Upper lobe of left lung (tissue), 6 donors: ENCODE measurements at places on chromosomes 3 and 15.

DNA sequence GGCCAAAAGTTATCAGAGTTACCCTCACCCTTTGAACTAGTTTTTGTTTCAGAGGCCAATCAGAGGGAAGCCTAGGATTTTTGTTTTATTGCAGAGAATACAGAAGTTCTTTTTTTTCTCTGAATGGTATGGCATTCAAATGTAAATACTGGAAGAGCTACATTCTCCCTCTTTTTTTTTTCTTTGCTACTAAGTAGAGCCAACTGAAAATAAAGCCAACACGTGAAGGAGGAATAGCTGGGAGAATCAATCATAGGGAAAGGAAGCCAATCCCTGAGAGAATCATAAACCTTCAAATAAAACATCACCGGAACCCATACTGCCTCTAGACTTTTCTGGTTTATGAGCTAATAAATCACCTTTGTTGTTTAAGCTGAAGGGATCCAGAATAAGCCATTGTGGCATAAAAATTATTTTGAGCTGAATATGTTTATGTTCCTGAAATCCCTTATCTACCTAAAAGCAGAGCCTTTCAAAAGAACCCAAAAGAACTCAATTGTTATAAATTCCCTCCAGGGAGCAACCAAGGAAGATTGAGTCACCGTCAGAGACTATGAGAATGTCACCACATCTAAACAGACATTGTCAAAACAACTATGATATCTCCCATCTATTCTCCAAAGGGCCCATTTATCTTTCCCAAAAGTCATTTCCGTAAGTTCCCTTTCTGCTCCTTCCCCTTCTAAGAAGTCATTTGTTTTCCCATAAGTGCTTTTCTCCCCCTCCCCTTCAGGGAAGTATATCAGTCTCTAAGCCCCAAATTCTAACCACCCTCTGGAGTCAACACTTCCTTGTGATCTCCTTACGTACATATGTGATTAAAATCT is 3.8 kb upstream of the ZNF280D start:
- no peak for DNase-seq

GRCh38 chr15:36347272-36347858 is 232.1 kb upstream of the CDIN1 start:
- no peak for DNase-seq

- DNase-seq = no peak
Observed at GRCh38 chr3:31361371-31362273, 171.1 kb upstream of the STT3B start.

DNA sequence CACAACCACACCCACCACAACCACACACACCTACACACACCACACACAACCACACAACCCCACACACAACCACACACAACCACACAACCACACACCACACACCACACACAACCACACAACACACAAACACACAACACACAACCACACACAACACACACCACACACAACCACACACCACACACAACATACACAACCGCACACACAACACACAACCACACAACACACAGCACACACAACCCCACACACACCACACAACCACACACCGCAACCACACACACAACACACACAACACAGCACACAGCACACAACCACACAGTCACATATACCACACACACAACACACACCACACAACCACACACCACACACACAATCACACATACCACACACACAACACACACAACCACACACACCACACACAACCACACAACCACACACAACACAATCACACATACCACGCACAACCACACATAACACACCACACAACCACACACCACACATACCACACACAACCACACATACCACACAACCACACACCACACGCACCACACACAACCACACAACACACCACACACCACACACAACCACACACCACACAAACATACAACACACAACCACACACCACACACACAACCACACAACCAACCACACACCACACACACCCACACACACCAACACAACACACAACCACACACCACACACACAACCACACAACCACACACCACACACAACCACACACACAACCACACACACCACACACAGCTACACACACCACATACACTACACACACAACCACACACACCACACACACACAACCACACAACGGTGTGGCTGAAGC is 23.7 kb downstream of the CPN2 start:
- no peak for DNase-seq

DNA sequence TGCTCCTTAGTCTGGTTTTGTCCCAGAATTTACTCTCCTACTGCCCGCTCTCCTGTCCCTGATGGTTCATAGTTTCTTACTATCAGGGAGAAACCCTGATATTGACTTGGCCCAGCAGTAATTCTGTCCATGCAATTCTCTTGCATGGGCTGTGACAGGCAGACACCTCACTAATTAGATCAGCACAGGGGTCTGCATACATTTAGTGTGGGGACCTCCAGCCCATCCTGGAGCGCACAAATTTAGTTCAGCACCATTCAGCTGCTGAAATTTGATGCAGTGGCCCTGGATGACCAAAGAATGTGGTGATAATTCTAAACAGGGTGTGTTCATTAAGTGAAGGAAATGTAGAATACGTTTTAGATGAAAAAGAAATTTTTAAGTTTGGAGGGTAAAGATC is 555.5 kb upstream of the TBL1XR1 start:
- no peak for DNase-seq

DNA sequence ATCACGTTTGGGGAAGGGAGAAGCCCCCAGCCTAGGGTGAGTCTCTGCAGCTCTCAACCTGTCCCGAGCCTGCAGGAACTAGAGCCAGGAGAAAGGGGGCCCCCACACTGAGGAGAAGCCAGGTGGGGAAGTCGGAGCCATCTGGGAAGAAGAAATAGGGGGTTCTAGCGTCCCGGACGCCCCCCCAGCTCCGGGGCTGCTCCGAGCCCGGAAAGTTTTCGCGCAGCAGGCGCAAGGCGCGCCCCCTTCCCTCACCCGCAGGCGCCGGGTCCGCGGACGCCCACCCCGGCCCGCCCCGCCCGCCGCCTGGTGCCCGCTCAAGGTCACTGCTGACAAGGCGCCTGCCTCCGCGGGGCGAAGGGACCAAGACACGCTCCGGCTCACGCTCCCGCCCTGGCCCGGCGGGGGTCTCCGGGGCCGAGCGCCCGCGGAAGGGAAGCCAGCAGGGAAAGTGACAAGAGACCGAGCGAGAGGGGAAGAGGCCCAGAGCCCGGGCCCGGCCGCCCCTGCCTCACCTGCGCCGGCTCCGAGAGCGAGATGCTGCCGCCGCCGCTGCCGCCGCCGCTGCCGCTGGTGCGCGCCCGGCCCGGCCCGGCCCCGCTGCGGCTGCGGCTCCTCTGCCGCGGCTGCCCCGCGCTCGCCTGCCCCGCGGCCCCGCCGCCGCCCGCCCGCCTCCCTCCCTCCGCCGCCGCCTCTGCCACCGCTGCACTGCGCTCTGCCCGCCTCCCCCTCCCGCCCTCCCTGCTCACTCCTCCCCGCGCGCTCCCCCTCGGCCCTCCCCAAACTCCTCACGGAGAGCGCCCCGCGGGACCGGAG is 108.4 kb upstream of the SLC6A11 start:
- DNase-seq = peak; percentile 79

DNA sequence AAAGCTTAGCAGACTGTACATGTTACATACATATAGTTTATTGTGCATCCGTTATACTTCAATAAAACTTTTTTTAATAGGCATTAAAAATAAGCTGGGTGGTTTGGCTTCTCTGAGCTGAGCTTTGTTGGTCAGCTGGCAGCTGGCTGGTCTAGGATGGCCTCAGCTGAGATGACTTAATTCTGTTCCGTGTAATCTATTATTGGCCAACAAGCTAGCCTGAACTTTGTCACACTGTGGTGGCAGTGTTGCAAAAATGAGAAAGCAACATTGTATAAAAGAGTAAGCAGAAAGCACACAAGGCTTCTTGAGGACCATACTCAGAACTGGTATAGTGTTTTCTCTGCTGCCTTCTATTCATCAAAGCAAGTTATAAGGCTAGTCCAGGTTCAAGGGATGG is 45.2 kb downstream of the CGGBP1 start:
- no peak for DNase-seq

- DNase-seq = peak; percentile 10
Observed at GRCh38 chr15:80951941-80952340, 37.7 kb downstream of the MESD start.

DNA sequence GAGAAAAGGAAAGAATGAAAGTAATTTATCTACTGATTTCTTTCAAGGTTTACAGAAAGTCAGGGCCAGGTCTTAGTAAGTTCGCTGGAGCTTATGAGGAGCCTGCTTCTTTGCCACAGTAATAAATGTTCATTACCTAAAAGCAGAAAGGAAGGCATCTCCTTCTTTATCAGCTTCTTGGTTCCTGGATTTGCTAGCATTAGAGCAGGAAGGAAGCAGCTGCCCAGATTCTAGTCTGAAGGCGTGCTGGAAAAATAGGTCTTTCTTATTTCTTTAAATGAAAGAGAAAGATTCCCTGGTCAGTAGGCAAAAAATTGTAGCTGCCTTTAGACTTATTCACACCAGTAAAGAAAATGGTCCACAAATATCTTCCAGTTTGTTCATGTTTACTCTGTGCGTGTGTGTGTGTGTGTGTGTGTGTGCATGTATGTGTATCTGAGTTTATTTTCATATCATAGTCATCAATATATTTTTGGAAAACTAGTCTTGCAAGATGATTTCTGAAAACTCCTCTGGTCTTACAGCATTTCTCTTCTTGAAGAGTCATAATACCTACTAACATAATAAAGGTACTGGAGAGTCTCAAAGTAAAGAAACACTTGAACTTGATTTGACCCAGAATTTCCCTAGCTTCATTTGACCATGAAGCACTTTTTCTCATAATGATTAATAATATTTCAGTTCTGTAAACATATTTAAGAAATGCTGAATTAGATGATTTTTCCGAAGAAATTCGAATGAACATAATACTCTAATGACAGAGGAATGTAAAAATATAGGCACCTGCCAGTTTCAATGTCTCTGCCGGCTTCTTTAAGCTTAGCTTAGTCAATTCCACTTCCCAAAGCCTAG is 255.3 kb upstream of the ZPLD1 start:
- DNase-seq = no peak

GRCh38 chr3:99256788-99257187 is 355.3 kb upstream of the DCBLD2 start:
- no peak for DNase-seq

DNA sequence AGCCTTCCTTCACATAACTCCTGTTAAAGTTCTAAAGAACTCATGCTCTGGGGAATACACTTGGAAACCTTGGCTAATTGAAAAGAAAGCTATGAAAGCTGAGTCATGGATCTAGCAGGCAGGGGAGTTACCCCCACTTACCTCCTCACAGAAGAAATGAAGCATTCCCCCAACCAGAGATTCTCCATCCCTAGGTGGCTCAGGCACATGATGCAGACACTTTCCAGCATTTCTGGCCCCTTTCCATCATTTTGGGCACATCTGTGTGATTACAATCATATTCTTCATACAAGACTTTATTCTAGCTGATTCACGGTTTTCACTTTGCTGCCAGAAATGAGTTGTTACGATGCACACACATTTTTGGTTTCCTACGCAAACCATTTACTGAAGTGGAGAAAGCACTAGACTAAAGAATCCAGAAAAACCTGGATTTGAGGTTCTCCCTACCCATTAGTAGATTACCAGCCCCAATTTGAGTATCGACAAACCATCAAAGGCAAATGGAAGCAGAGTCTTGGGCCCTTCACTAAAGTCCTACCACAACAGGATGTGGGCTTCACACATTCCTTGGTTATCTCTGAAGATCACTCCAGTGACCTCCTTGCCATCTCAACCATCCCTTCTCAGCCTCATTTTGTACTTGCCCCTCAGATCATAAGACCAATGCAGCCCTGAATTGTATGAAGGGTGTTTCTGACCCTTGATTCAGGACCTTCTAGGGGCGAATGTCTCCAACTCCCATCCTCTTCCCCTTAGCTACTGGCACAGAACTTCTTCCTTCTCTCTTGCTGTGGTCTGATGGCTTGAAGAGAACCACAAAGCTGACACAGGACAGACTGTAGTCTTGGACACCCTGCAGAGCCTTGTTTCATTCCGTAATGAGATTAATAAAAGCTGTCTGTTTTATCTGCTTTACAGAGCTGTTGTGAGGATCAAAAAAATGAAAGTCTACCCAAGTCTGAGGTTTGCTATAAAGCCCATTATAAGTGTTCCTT is 42.5 kb upstream of the SNRK start:
- no peak for DNase-seq

GRCh38 chr3:62057339-62058047 is 315.9 kb downstream of the FEZF2 start:
- no peak for DNase-seq

DNA sequence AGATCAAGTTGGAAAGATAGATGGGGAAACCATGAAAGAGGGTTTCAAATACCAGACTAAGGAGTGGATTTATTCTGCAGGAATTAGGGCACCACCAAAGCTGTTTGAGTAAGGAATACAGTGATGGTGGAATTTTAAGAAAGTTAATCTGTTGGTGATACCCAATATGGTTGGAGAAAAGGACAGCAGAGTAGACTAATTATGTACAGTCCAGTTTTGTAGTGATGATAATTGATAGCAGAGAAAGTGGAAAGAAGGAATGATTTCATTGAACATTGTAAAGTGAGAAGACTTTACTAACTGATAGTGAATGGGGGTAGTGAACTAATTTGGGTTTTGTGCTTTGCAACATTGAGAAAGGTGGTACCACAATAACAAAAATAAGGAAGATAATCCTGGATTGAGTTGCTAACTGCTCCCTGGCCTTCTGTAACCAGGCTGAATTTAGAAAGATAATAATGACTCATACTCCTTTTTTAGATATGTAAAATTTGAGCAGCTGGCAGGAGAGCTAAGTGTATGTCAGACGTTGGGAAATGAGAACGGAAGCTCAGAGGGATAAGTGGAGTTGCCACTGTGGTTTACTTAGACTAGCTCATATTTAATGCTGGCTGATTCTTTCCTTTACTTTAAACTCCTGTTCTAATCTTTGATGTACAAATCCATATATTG is 16.9 kb downstream of the TCAIM start:
- peak; percentile 61 for DNase-seq

- DNase-seq = no peak
Observed at GRCh38 chr3:1092061-1092460, 763 bp upstream of the CNTN6 start.

- no peak for DNase-seq
Observed at GRCh38 chr3:117665296-117665695, 955.7 kb downstream of the TUSC7 start.

DNA sequence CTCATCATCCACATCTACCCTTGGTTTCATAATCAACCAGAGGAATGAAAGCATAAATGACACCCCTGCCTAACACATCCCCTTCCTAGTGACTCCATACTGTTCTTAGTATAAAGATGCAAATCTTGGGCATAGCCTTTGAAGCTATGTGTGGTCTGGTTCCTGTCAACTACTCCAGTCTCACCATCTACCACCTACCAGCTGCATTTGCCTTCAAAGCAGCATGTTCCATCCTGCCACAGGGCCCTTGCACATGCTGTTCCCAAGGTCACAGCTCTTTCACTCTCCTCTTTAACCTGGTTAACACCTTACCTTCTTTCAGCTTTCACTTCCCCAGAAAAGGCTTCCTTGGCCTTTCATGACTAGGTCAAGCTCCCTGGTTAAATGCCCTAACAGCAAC is 62.3 kb upstream of the ARHGEF3 start:
- DNase-seq = no peak

DNA sequence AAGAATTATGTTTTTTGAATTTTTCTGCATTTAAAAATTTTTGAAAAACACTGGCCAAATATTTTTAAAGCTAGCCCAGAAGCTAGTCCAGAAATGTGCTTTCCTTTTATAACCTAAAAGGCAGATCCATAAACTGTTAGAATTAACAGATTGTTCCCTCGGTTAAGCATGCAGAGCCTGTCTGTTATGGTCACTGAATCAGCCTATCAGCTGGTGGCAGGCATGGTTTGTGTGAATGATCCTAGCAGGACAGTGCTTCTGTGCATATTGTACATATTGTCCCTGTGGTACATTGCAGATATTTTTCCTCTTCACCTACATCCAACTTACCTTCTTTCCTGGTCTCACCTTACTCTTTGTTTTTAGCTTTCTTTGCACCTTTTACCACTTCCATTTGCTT is 53.3 kb downstream of the RARB start:
- no peak for DNase-seq
